ENCODE measurements at places on chromosomes 5 and 9.

GRCh38 chr5:143585970-143586369 lies 182.5 kb upstream of the NR3C1 start:
- H3K36me3 ChIP-seq = no peaks in the 10 kb centered on the region
- no peak for DNase-seq
- no peak overlapping the region for H3K4me3 ChIP-seq

GRCh38 chr5:179769271-179769670 lies 24.5 kb upstream of the LTC4S start:
- no peak overlapping the region for H3K4me3 ChIP-seq
- peaks cover 27% of the 10 kb centered on the region for H3K36me3 ChIP-seq
- no peak for DNase-seq
- H3K27me3 ChIP-seq = no peaks in the 10 kb centered on the region

GRCh38 chr5:61000887-61001286 lies 55.9 kb downstream of the NDUFAF2 start:
- no peak overlapping the region for H3K27ac ChIP-seq
- DNase-seq = no peak
- H3K4me3 ChIP-seq = no peak overlapping the region
- H3K36me3 ChIP-seq = no peaks in the 10 kb centered on the region
- H3K27me3 ChIP-seq = no peaks in the 10 kb centered on the region

- no peaks in the 10 kb centered on the region for H3K36me3 ChIP-seq
- no peak overlapping the region for H3K4me3 ChIP-seq
- no peaks in the 10 kb centered on the region for H3K27me3 ChIP-seq
- H3K4me1 ChIP-seq = no peaks in the 10 kb centered on the region
- no peak for DNase-seq
Measured at GRCh38 chr5:100479079-100479688, 56.0 kb upstream of the FAM174A start.

GRCh38 chr5:74194196-74194595 lies 446.3 kb downstream of the ENC1 start:
- DNase-seq = no peak
- H3K4me1 ChIP-seq = no peaks in the 10 kb centered on the region
- H3K36me3 ChIP-seq = no peaks in the 10 kb centered on the region
- H3K27me3 ChIP-seq = no peaks in the 10 kb centered on the region

All from T-cell (primary cell).